ENCODE measurements at places on chromosomes 3 and 15.

GRCh38 chr15:42385206-42385979, 26.1 kb downstream of the CAPN3 start:
- DNase-seq: peak; percentile 49

DNA sequence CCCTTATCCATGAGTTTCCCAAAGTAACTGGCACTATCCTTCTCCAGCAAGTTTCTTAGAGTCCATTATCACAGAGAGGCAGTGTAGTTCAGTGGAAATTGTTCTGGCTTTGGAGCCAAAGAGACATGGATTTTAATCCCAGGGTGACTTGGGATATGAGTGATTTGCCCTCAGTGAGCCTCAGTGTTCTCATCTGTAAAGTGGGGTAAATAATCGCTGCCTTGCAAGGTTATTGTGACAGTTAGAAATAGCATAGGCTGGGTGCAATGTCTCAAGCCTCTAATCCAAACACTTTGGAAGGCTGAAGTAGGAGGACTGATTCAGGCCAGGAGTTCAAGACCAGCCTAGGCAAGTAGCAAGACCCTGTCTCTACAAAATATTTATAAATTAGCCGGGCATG, 30.0 kb downstream of the DAPK2 start:
- DNase-seq: no peak

DNA sequence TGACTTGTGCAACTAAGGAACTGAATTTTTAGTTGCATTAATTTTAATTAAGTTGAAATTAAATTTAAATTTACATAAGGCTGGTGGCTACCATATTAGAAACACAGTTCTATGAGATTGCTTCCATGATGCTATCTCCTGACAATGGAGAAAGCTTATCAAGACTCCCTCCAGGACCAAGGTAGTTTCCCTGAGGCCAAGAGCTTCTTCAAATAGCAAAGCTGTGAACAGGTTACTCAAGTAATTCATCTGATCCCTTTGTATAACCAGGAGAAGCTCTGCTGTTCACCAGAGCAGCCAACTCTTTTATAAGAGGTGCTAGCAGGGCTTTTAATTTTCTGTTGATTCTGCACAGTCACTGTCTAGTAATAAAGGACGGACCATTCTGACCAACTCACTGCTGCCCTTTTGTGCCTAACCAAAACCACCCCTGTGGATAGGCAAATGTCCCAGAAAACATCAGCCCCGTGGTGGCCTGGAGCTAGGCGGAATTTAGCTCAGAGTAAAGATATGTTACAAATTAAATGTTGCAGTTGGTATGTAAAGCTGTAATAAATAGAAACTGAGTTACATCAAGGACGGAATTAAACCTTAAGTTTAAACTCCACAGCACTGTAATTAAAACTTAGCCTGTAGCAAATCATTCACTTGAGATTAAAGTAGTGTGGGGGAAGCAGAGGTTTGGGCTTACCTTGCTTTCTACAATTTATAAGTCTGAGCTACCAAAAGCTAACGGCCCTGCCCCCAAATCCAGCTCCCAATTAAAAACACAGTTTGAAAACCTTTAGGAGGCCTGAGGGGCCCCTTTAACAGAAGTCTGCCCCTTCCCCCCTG, 55.6 kb upstream of the LRTM1 start:
- no peak for DNase-seq

GRCh38 chr3:5841599-5841998, 654.1 kb downstream of the EDEM1 start:
- DNase-seq: no peak

GRCh38 chr3:188527389-188527788, 373.4 kb downstream of the LPP start:
- no peak for DNase-seq

- no peak for DNase-seq
These were observed 390.8 kb upstream of the ZNF385D start for GRCh38 chr3:22141769-22142168.

Data from activated CD4-positive, alpha-beta T cell treated with anti-CD3 and anti-CD28 coated beads, Interleukin-2, Interleukin-4, amounts not matched to agents 100 ng/mL and 50 ng/mL, durations not matched to agents 16 hours and 8 hours (primary cell).